ENCODE measurements at places on chromosomes 2 and 18.

GRCh38 chr2:233131936-233132720, 72.0 kb downstream of the INPP5D start:
- no peak for DNase-seq

- DNase-seq, result no peak
Measured at GRCh38 chr2:120383631-120384340, 37.9 kb downstream of the INHBB start.

GRCh38 chr2:203824057-203824456, 43.5 kb upstream of the CTLA4 start:
- DNase-seq, result no peak

DNA sequence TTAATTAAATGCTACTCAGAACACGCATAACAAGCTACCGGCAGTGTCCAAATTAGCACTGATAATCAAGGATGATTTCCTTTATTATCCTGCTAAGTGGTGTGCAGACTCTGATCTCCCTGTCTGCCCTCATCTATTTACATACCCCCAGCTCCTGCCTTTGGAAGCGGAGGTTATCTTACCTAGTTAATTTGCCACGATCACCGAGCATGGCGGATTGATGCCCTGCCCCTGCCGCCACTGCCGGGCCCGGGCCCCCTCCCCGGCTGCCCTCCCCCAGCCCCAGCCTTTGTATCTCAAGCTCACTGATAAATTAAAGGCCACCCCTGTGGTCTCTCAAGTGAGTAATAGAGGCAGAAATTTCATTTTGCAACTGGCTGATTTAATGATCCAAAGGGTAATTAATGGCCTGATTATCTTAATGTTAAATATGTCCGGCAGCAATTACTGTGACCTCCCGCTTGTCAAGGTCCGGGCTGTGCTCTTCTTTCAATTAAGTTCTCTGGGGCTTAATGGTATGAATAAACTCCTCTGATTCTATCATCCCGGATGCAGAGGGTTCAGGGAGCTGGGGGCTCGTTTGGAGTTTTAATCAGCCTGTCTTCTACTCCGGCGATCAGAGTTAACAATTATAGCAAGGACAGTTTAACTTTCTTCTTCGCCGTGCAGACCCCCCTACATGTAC, 113.4 kb downstream of the GBX2 start:
- no peak for DNase-seq

- DNase-seq, result peak; percentile 22
Measured at GRCh38 chr2:153391131-153391530, 87.4 kb downstream of the RPRM start.

DNA sequence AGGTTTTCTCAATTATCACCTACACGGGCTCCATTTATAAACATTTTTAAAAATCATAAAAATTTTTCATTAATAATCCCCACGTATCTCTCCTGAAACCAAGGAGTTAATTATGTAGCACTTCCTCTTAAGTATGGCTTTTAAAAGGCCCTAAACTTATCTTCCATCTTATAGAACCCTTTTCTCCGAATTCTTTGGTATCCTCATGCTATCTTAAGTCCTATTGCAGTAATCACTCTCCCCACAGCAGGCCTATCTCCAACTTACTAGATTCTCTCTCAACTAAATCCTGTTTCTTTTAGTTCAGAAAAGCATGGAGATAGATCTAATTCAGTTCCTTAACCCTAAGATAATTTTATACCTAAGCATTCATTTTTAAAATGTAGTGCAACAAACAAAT, 26.2 kb downstream of the RPRD1A start:
- DNase-seq, result no peak

DNA sequence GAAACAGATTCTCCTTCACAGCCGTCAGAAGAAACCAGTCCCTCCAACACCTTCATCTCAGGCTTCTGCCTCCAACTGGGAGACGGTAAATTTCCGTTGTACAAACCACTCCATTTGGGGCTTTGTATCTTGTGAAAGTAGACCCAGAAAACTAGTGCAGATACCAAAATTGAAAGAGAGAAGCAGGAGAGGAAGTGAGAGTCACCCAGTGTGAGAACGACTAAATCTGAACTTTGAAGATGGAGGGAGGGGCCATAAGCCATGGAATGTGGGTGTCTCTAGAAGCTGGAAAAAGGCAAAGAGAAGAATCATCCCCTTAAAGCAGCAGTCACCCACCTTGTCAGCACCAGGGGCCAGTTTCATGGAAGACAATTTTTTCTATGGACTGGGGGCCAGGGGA, 88.3 kb upstream of the LRATD1 start:
- no peak for DNase-seq

GRCh38 chr2:10350761-10351160, 48.1 kb downstream of the HPCAL1 start:
- DNase-seq, result no peak

- DNase-seq, result no peak
Measured at GRCh38 chr2:84844141-84844540, 36.7 kb downstream of the TRABD2A start.

DNA sequence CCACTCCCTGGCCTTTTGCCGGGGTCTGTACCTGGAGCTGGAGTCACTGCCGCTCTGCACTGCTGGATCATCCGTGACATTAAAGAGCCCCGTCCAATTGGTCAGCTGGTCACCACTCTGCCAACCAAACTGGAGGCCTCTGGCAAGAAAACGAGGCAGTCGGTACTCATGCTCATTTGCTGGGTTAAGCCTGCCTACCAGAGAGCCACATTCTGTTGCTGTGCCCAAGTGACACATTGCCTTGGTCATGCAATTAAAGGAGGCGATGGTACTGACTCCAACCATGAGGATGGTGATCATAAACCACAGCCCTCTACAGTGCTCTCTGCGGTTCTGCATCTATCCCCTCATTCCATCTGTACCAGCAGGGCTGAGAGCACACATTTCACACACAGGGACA, 35.5 kb downstream of the ST8SIA5 start:
- no peak for DNase-seq

- no peak for DNase-seq
Measured at GRCh38 chr2:9373047-9373446, 50.3 kb downstream of the ITGB1BP1 start.

- peak; percentile 40 for DNase-seq
Measured at GRCh38 chr18:12593866-12594265, 64.0 kb downstream of the SPIRE1 start.

All from fibroblast of skin of right biceps (primary cell).